ENCODE measurements at places on chromosomes 11 and 22. TPM values are rescaled to one million over a fixed set of nuclear protein-coding genes. Genes with fewer than 3 reads are reported as not detected.

- no peaks in the 10 kb centered on the region for H3K36me3 ChIP-seq
- H3K4me1 ChIP-seq = peaks cover 19% of the 10 kb centered on the region
- DNase-seq = peak; percentile 85
- H3K4me3 ChIP-seq = peak overlapping the region; percentile 80
Measured at GRCh38 chr11:78417888-78418583, 416 bp upstream of the GAB2 start.

The CD3G gene
- 4.8 TPM for total RNA-seq

- no peaks in the 10 kb centered on the region for H3K36me3 ChIP-seq
- no peak overlapping the region for H3K27ac ChIP-seq
Measured at GRCh38 chr11:8640267-8640906, 42.1 kb downstream of the TRIM66 start.

The PHLDA2 gene
- total RNA-seq = 19.7 TPM

- H3K4me3 ChIP-seq = no peak overlapping the region
- no peaks in the 10 kb centered on the region for H3K27me3 ChIP-seq
- no peak for DNase-seq
- no peaks in the 10 kb centered on the region for H3K4me1 ChIP-seq
Measured at GRCh38 chr11:109785714-109786113, 307.5 kb upstream of the ZC3H12C start.

- H3K36me3 ChIP-seq = no peaks in the 10 kb centered on the region
- no peak overlapping the region for H3K27ac ChIP-seq
- H3K4me1 ChIP-seq = peaks cover 15% of the 10 kb centered on the region
- H3K27me3 ChIP-seq = no peaks in the 10 kb centered on the region
Measured at GRCh38 chr22:25051073-25051472, 98.6 kb downstream of the KIAA1671 start.

The RIMBP3B gene
- 0.16 TPM for total RNA-seq

GRCh38 chr22:23305321-23305910 is 125.1 kb downstream of the BCR start:
- DNase-seq = no peak
- no peak overlapping the region for H3K4me3 ChIP-seq
- H3K36me3 ChIP-seq = peaks cover 11% of the 10 kb centered on the region

The CTSW gene
- 3.9 TPM for total RNA-seq

DNA sequence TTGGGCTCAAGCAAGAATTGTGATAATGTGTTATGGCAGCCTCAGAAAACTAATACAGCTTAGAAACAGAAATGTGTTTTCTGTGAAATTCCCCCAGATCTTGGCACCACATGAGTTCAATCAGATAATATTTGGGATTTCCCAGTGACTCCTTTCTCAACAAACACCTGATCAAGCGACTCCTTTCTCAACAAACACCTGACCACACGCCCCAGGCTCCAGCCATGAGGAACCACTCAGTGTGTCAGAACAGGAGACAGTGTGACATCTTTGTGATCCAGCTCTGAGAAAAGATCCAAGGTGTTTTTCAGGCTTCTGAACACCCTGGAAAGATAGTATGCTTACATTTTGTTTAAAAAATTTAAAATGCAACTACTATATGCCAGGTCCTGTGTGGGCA is 1.9 kb upstream of the UVRAG start:
- H3K4me3 ChIP-seq = no peak overlapping the region
- H3K27me3 ChIP-seq = no peaks in the 10 kb centered on the region
- DNase-seq = no peak
- no peaks in the 10 kb centered on the region for H3K36me3 ChIP-seq
- peaks cover 5% of the 10 kb centered on the region for H3K4me1 ChIP-seq

The GAS2L1 gene
- total RNA-seq = 27.2 TPM

- no peak overlapping the region for H3K27ac ChIP-seq
- H3K27me3 ChIP-seq = no peaks in the 10 kb centered on the region
- no peaks in the 10 kb centered on the region for H3K36me3 ChIP-seq
Measured at GRCh38 chr22:37293172-37293571, 10.9 kb downstream of the CYTH4 start.

DNA sequence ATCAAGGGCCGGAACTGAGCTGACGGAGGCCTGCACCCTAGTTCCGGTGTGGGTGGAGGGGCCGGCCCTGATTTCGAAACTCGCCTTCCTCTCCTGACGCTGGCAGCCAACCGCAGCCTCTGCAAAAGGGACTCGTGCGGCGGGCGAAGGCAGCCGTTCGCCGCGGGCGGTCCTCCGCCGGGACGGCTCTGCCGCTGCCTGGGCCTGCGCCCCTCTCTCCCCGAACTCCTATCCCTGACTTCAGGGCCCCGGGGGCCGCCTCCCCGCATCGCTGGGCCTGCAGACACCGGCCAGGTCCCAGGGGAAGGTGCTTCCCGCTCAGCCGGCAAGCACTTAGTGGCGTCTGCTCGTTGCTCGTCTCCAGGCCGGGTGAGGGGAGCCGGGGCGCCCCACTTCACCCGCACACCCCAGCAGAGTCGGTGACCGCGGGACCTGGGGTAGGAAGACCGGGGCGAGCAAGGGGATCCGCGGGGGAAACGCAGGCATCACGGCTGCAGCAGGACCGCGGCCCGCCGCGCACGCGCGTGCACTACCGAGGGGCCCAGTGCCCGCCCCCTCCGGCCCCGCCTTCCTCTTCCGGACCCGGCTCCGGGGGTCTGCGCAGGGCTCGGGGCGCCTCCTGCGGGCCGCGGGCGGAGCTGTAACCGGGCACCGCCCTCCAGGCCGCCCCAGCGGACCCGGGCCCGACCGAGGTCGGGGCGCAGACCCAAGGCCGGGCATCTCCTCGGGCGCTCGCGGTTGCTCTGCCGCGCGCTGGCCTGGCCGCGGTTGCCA is 464 bp upstream of the ANKRD13D start:
- peak overlapping the region; percentile 88 for H3K27ac ChIP-seq
- H3K36me3 ChIP-seq = peaks cover 10% of the 10 kb centered on the region
- no peaks in the 10 kb centered on the region for H3K27me3 ChIP-seq
- peak; percentile 91 for DNase-seq
- H3K4me1 ChIP-seq = no peaks in the 10 kb centered on the region

The ADAMTS8 gene
- 1.2 TPM for total RNA-seq

Data from kidney (tissue), 22 donors.